ENCODE measurements at places on chromosomes 3 and 15. TPM values are rescaled to one million over a fixed set of nuclear protein-coding genes. Genes with fewer than 3 reads are reported as not detected.

CLSTN2 gene
- total RNA-seq = not detected

GRCh38 chr15:70512772-70513362 is 250.5 kb downstream of the UACA start:
- DNase-seq = peak; percentile 74
- H3K4me1 ChIP-seq = peaks cover 23% of the 10 kb centered on the region
- peaks cover 11% of the 10 kb centered on the region for H3K36me3 ChIP-seq

- H3K27ac ChIP-seq = no peak overlapping the region
- H3K4me1 ChIP-seq = peaks cover 6% of the 10 kb centered on the region
- H3K27me3 ChIP-seq = peaks cover 37% of the 10 kb centered on the region
- H3K4me3 ChIP-seq = no peak overlapping the region
- peaks cover 2% of the 10 kb centered on the region for H3K36me3 ChIP-seq
Observed at GRCh38 chr15:55526559-55527036, 18.6 kb upstream of the DNAAF4 start.

DNA sequence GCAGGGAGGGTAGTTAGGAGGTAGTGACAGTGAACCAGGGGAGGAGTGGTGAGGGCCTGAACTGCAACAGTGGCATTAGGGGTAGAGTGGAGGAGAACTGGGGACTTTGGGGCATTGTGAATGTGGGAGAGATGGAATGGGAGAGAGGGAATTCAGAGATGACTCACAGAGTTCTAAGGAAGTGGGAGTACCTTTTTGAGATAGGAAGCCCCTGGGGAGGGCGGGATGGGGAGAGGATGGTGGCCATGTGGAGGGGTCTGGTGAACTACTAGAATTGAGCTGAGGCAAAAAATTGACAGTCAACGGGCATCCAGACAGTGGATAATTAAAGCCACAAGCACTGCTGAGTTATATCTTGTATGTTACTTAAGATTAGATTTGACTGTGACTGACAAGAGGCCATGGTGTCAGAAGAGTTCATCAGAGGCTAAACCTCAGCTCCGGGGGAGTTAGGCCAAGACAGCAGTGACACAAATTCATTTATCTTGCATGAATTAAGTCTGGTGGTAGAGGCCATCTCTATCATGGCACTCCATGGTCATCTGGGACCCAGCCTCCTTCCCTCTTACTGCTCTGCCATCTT is 34.0 kb downstream of the PLEKHO2 start:
- no peak overlapping the region for H3K4me3 ChIP-seq
- H3K27ac ChIP-seq = no peak overlapping the region
- H3K27me3 ChIP-seq = no peaks in the 10 kb centered on the region

DNA sequence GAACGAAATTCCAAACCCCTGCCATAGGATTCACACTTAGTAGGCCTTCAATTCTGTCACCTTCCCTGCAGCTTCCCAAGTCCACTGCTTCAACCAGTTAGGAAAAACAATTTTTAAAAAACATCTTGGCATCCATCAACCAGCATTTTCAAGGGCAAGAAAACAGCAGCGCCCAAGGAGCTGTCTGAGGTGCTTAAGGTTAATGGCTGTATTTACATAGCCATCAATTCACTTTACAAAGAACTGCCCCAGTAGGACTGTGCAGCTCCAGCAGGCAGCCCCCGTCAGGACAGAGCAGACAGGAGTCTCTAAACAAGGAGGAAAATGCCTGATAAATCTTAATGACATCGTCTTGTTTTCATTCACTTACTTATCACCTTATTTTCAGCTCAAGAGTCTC is 13.3 kb downstream of the TAFA4 start:
- H3K4me3 ChIP-seq = no peak overlapping the region
- DNase-seq = no peak
- H3K4me1 ChIP-seq = no peaks in the 10 kb centered on the region
- no peak overlapping the region for H3K27ac ChIP-seq

ARMC8 gene
- total RNA-seq = 36.8 TPM

CCR3 gene
- not detected for total RNA-seq

DUOXA1 gene
- 0.46 TPM for total RNA-seq

MESP1 gene
- 2.4 TPM for total RNA-seq

NEK10 gene
- total RNA-seq = 0.09 TPM

CILP gene
- total RNA-seq = 0.05 TPM

KCNMB3 gene
- total RNA-seq = 0.89 TPM

GRCh38 chr3:168049367-168049974 is 46.3 kb downstream of the GOLIM4 start:
- no peak overlapping the region for H3K27ac ChIP-seq
- H3K27me3 ChIP-seq = peaks cover 7% of the 10 kb centered on the region
- H3K4me3 ChIP-seq = no peak overlapping the region
- DNase-seq = no peak
- no peaks in the 10 kb centered on the region for H3K36me3 ChIP-seq

ZNF717 gene
- 19.2 TPM for total RNA-seq

DNA sequence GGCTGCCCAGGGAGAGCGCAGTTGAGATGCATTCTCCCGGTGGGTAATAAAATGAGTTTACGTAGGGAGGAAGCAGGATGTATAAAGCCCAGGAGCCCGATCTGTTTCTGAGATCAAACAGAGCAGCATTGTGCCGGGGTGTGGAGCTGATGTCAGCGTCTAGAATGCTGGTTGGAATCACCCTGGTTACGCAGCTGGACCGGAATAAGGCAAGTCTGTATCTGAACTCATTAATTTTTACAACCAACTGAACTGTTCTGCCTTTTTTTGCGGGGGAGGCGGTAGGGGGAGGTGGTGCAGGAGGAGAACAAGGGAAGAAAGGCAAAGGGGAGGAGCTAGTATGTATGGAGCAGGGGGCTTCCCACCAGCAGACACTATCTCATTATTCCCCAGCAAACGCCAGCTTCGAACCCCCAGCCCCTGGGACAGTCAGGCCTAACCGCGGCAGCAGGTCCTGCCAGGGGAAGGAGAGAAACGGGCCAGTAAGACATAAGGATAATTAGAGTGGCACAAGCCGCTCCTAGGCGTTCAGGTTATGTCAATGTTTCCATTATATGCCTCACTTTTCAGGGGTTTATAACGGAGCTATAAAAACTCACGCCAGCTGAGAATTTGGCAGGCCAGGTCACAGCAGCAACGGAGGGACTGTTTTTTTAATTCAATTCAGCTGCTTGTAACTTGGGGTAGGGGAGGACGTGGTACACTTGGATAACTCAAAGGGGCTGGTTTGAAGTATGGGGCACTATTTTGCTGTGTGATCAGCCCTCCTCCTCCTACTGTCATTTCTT is 175.3 kb upstream of the HES1 start:
- DNase-seq = no peak
- H3K4me3 ChIP-seq = no peak overlapping the region
- H3K27me3 ChIP-seq = peaks cover 59% of the 10 kb centered on the region
- no peak overlapping the region for H3K27ac ChIP-seq
- no peaks in the 10 kb centered on the region for H3K36me3 ChIP-seq

DNA sequence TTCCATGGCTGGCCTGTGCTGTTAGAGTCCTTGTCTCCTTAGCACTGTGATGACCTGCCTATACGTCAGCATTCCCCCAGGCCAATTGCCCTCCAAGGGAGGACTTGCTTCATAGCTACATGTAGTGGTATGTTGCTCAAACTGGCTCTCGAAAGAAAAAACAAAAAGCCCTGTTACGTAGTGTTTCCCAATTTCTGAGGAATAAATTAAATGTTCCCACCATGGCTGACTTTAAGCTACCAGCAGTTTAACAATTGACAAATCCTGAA is 54.6 kb downstream of the WNT7A start:
- H3K36me3 ChIP-seq = no peaks in the 10 kb centered on the region
- no peak overlapping the region for H3K4me3 ChIP-seq
- peaks cover 6% of the 10 kb centered on the region for H3K4me1 ChIP-seq
- no peaks in the 10 kb centered on the region for H3K27me3 ChIP-seq
- no peak overlapping the region for H3K27ac ChIP-seq
- DNase-seq = no peak

MST1R gene
- 0.84 TPM for total RNA-seq

DNA sequence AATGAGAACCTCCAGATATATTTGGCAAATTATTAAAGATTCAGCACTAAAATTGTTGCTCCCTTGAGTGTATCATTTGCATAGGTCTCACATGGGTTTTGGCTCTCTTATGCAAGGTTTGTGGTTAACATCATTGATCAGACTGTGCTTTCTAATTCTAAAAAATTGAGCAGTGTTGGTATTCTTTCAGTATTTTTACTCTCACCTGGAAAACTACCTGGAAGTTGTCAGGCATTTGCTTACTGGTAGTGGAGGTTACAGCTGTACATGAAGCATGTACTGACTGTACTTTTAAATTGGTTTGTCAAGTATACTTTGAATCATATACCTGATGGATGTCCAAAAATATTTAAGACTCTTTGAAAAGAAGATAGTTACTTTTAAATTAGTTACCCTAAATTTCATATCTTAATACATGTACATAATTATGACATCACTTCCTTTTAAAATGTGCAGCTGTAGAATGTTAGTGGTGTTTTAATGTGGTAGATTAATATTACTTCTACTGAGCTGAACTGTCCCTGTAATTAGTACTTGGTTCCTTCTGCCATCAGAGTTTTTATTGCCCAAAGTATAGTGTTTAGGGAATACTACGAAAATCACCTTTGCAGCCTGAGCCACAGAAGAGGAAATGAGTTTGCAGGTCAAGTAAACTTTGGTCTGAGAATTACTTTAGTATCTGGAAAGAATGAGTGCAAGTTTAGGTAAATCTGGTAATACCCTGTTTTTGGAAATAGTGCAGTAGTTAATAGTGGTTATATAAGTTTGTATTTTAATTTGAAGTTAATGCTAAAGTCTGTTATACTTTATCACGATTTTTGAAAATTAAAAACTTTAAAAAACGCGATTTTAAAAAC is 2.8 kb downstream of the CHD2 start:
- no peaks in the 10 kb centered on the region for H3K27me3 ChIP-seq
- H3K27ac ChIP-seq = peak overlapping the region; percentile 97
- peaks cover 57% of the 10 kb centered on the region for H3K4me1 ChIP-seq
- H3K36me3 ChIP-seq = peaks cover 52% of the 10 kb centered on the region

DNA sequence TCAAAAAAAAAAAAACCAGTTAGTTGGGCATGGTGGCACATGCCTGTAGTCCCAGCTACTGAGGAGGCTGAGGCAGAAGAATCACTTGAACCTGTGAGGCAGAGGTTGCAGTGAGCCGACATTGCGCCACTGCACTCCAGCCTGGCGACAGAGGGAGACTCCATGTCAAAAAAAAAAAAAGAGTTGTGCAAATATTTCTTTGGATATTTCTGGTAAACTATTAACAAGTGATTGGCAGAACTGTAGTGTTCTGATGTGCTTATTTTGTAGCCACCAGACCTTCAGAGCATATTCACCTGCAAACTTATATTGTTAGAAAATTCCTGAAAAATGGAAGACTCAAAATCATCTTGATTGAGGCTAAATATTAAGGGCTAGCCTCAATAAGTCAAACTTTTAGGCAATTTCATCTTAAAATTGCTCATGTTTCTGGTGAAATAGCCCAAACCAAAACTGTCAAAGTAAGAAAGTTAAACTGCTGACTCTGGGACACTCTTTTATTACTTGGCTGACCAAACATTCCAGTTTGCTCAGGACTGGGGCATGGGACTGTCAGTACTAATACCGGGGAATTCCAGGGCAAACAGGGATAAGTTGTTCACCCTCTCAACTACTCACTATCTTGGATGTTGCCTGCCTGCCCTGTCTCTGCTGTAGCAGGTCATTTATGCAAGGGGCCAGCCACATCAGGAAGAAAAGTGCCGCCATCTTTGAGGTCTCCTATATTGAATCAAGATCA is 37.0 kb downstream of the ABHD2 start:
- no peak overlapping the region for H3K4me3 ChIP-seq
- DNase-seq = no peak
- no peaks in the 10 kb centered on the region for H3K27me3 ChIP-seq

DNA sequence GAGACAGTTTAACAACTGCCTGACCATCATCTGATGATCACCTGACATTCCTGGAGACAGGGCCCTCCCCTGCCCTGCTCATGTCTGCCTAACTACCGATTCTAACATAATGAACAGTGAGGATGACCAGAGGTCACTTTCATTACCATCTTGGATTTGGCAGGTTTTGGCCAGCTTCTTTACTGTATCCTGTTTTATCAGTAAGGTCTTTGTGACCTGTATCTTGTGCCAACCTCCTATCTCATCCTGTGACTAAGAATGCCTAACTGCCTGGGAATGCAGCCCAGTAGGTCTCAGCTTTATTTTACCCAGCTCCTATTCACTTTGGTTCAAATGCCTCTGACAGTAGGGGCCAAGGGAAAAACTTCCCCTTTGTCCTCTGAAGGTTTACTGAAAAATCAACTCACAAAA is 40.2 kb downstream of the METTL6 start:
- no peak overlapping the region for H3K27ac ChIP-seq
- H3K36me3 ChIP-seq = no peaks in the 10 kb centered on the region
- DNase-seq = no peak

- peaks cover 11% of the 10 kb centered on the region for H3K36me3 ChIP-seq
- DNase-seq = no peak
- no peak overlapping the region for H3K27ac ChIP-seq
- no peaks in the 10 kb centered on the region for H3K4me1 ChIP-seq
Observed at GRCh38 chr3:171122240-171122639, 95.7 kb upstream of the SLC2A2 start.

DNA sequence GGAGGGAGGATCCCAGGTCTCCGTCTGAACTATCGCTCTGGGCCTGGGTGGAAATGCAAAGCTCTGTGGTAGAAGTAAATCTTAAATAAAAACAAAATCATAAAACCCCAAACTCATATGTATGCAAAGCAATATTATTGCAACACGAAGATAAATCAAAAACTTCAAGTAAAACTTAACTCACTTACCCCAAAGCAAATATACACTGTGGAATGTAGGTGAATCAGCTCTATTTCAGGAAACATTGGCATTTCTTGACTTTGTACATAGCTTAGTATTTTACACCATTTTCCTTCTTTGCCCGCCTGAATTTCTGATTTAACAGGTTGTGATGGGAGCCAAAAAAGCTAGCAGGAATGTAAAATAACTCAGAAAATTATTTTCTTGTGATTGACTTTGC is 126.2 kb downstream of the TPRG1 start:
- H3K27ac ChIP-seq = no peak overlapping the region
- peaks cover 70% of the 10 kb centered on the region for H3K4me1 ChIP-seq
- peaks cover 2% of the 10 kb centered on the region for H3K36me3 ChIP-seq
- no peak for DNase-seq
- H3K4me3 ChIP-seq = no peak overlapping the region

DNA sequence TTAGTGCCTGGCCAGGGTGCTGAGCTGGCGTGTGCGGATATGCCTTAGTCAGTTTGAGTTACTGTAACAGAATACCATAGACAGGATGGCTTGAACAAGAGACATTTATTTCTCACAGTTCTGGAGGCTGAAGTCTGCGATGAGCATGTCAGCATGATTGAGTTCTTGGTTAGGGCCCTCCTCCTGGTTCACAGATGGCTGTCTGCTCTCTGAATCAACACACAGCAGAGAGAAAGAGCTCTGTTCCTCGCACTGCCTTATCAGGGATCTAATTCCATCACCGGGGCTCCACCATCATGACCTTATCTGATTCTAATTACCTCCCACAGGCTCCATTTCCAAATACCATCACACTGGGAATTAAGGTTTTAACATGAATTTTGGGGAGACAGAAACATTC is 386.6 kb upstream of the DPH6 start:
- no peaks in the 10 kb centered on the region for H3K27me3 ChIP-seq
- DNase-seq = no peak
- H3K4me1 ChIP-seq = no peaks in the 10 kb centered on the region
- no peak overlapping the region for H3K4me3 ChIP-seq
- H3K27ac ChIP-seq = no peak overlapping the region

GRCh38 chr15:41806291-41807181 is 21.4 kb upstream of the JMJD7 start:
- H3K4me3 ChIP-seq = no peak overlapping the region
- H3K27me3 ChIP-seq = no peaks in the 10 kb centered on the region
- no peak for DNase-seq
- H3K36me3 ChIP-seq = peaks cover 1% of the 10 kb centered on the region
- H3K27ac ChIP-seq = no peak overlapping the region
- peaks cover 12% of the 10 kb centered on the region for H3K4me1 ChIP-seq

Data from activated T-cell treated with anti-CD3 and anti-CD28 coated beads, Interleukin-2, amount 50 U/mL, for 72 hours (primary cell).